ENCODE measurements at places on chromosomes 7 and 10.

GRCh38 chr7:31068006-31068675 is 16.0 kb downstream of the ADCYAP1R1 start:
- no peak for DNase-seq

GRCh38 chr10:11715815-11716494 is 26.2 kb upstream of the ECHDC3 start:
- DNase-seq: no peak

GRCh38 chr10:86951184-86951761 is 6.1 kb downstream of the MMRN2 start:
- no peak for DNase-seq

DNA sequence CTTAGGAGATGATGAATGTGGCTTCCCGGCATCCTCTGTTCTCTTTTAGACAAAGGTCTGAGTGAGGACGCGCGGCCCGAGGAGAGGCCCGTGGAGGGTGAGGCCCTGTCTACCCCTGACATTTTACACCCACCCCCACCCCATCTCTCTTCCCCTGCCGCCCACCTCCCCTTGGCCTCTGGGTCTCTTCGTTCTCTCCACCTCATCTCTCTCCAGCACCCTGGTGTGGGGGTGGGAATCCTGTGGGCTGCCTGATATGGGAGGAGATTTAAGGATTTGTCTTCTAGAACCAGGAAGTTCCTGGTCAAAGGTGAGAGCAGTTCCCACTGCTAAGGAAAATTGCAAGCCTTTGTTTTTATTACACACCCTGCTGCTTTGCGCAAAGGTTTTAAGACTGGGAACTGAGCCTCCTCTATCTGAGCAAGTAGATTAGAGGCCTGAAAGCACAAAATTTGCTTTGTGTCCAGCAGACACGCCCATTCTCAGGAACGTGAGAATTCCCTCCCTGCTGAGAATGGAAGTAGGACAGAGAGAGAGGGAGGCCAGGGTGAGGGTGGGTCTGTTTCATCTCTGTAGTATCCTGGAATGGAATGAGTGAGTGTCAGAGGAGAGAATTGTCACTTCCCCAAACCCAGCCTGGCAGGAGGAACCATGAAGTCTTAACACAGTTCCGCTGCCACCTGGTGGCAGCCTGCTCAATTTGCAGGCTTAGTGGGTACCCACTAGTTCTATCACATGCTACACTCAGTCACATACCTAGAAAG is 91.2 kb downstream of the GTF2IRD1 start:
- DNase-seq: no peak

- no peak for DNase-seq
Observed at GRCh38 chr10:132858121-132859081, 72.5 kb upstream of the NKX6-2 start.

DNA sequence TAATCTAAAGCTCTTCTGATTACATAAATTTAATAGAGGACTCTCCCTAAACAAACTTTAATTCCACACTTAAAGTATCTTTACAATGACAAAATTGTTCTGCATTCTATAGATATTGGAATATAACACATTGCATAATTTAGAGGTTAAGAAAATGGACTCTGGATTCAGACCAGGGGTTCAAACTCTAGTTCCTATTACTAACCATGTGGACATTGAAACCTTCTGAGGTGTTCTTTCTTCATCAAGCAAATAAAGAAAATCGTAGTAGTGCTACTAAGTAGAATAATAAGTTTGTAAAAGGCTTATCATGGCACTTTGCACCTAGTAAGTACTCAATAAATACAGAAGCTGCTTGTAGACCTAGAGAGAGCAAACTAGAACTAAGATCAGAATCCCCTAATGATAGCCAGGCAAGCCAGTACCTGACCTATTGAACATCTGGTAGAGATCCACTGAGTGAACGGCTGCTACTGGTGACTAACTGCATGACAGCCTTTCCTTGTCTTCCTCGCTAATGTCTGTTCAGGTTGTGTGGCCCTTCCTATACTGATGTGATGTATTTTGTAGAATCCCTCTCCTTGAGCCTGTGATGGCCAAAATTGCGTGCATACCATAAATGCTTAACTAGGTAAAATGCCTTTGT is 430.3 kb downstream of the KCNMA1 start:
- no peak for DNase-seq

DNA sequence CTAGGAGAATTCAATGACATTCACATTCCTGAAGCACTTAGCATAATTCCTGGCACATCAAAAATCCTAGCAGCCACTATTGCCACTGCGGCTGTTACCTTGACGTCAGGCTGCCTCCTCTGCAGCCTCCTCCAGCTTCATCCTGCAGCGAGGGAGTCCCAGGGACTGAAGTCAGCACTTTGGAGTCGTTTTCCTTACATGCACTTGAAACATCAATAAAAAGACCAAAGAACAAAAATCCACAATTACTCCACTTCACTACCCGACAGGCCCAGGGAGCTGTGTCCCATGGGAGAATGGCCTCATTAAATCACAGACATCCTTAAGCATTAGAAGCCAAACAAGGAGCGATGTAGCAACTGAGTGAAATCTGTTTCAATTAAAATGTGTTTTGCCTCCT is 48.6 kb upstream of the NANOS1 start:
- no peak for DNase-seq

DNA sequence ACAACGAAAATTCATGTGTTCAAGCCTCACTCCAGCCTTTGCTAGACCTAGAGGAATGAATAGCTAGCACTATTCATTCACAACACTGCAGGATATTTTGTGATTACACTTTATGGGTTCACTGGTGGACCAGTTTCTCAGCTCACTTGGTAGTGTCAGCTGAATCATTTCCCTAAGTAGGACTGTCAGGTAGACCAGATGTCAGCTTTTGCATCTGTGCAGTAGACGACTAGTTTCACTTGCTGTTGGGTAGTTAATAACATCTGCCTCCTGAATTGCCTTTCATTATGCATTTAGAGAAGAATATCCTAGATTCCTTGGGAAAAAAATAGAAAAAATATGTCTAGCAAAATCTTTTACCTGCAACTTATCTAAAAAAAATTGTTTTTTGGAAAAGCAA is 296.4 kb downstream of the ADARB2 start:
- no peak for DNase-seq

- no peak for DNase-seq
Observed at GRCh38 chr7:121272676-121273075, 56.1 kb upstream of the WNT16 start.

DNA sequence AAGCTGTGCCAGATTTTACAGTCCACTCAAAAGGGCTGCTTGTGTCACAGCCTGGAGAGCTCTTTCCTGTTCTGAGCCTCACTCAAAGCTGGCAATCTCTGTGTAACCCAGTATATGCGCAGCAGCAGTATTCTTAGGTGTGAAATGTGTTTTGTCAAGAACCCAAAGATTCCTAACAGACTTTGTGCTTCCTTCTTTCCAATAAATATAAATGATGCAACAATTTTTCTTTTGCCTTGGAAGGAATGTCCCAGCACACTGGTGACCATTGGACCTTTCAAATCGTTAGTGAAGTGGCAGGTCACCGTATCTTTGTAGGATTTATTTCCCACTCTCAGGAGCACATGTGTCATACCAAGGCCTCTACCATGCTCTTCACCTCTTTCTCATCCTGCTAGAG is 5.6 kb upstream of the ZC3HAV1 start:
- no peak for DNase-seq

DNA sequence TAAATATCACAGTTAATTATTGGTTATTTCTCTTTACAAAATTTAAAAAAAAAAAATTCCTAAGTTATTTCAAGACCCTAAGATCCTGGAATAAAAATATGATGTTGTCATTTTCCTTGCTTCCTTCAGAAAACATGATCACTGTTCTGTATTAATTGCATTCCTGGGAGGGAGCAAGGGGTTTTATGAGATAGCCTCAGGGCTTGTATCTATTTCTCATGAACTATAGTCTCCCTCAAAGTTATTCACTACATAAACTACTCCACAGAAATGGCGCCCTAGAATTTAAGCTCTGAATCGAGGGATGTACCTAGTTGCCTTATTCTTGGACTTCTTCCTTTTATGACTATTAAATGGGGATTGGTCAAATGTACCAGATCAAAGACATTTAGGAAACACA is 170.3 kb downstream of the CHRM2 start:
- no peak for DNase-seq

GRCh38 chr7:360454-361100 is 70.6 kb downstream of the FOXL3 start:
- DNase-seq: no peak

DNA sequence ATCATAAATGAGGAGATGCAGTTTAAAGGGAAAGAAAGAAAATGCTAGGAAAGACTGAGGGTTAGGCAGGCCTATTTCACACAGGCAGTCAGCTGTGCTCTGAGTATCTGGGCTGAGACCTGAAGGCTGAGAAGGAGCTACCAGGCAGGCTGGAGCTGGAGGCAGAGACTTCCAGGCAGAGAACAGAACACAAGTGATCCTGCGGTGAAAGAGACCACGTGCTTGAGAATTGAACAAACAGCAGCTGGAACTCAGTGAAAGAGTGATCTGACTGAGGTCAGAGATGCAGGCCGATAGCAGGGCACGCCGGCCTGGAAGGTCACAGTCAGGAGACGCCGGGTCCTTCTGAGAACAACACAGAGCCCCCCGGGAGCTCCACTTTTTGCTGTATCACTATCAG is 147.8 kb downstream of the ADAM12 start:
- no peak for DNase-seq

- DNase-seq: no peak
Observed at GRCh38 chr10:72754275-72755032, 62.5 kb downstream of the MCU start.

GRCh38 chr7:43591558-43592180 is 8.8 kb downstream of the STK17A start:
- no peak for DNase-seq
